Activated T-helper 2 cell treated with anti-CD3 and anti-CD28 coated beads, Interferon-gamma antibody, Interleukin-2, Interleukin-4, amounts not matched to agents 10 μg/mL and 5 μg/mL and 100 μg/mL, durations not matched to agents 14 hours and 24 hours and 36 hours (primary cell): ENCODE measurements at places on chromosomes 12 and 14. TPM values are rescaled to one million over a fixed set of nuclear protein-coding genes. Genes with fewer than 3 reads are reported as not detected.

DNA sequence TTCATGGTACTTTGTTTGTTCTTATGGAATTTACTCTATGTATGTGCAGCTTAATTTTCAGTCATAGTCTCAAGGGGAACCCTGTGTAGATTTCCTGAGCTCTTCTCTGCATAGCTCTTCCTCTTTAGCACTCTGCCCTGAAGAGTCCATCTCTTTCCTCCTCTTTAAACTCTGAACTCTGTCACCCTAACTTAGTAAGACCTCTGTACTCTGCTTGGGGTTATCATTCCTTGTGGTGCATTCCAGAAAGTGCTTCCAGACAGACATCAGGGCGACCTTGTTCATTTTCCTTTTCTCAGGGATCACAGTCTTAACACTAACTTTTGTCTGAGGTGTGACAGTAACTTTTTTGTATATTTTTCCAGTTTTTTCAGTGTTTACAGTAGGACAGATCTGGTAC, 179.3 kb downstream of the RAD51B start:
- no peak for DNase-seq

- DNase-seq: peak; percentile 12
Observed at GRCh38 chr12:102300824-102301461, 103.3 kb upstream of the PMCH start.

DNA sequence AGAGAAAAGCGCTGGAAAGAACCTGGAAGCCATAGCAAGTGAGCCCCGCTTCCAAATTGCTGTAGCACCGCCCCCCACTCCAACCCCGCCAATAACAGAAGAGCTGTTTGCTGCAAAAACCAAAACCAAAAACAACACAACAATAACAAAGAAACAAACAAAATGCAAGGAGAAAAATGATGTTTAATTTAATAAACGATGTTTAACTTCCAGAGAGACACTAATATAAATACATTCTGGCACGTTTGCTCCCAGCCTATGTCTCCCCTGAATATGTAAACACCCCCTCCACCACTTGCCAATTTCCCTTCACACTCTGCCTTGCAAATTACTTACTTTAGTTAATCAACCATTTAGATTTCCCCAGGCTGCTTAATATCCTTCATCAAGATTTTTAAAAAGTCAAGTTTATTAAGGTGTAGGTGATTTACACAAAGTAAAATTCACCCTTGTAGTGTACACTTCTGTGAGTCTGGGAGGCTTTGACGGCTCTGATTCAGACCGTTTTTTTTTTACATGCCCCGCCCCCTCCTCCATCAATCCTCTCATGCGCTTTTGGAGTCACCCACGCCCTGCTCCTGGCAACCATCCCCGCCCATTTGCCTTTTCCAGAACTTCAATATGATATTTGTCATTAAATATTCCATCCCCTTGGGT, 482 bp upstream of the IFI27L2 start:
- DNase-seq: peak; percentile 21

DNA sequence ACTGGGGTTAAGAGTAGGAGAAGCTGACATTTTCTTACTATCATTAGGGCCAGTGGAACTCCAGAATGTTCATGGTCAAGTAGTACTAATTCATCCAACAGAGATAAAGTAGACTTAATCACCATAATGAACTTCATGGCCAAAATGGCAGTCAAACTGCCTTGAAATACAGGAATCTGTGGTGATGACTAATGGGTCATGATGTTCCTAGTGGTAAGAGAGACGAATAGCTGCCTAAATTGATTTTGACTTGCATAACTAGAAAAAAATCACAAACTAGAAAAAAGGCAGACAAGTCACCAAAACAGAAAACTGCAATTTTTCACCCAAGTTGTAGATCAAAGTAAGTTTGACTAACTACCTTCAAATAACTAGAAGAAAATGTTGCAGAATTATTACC, 138.5 kb downstream of the MGAT4C start:
- no peak for DNase-seq

- DNase-seq: peak; percentile 16
Observed at GRCh38 chr12:124680863-124681778, 113.7 kb upstream of the NCOR2 start.

- DNase-seq: peak; percentile 72
Observed at GRCh38 chr14:69625299-69626131, 14.1 kb downstream of the SUSD6 start.

- no peak for DNase-seq
Observed at GRCh38 chr12:4177262-4177661, 96.3 kb upstream of the CCND2 start.

GRCh38 chr14:103078420-103078749, 5.6 kb upstream of the LBHD2 start:
- peak; percentile 67 for DNase-seq

GRCh38 chr12:46534327-46534840, 161.8 kb upstream of the SLC38A2 start:
- no peak for DNase-seq

GRCh38 chr14:36755756-36756155, 94.1 kb downstream of the PAX9 start:
- no peak for DNase-seq

DNA sequence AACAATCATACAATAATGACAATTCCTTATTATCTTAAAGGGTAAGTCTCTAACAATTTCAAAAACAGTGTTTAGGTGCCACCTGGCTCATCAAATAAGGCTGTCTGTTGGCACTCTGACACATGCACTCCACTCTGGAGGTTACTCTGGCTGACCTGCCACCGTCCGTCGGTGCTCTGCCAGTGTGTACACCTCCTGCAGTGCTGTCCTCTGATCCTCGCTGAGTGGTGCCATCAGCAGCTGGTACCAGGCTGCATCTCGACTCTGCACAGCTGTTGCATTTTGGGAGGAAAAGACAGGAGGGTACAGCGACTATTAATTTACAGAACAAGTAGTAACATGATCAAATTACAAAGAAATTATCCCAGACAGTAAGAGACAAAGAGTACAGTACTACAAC, 63.9 kb downstream of the IPO8 start:
- DNase-seq: no peak

GRCh38 chr14:52006361-52006760, 17.0 kb downstream of the RTRAF start:
- no peak for DNase-seq

DNA sequence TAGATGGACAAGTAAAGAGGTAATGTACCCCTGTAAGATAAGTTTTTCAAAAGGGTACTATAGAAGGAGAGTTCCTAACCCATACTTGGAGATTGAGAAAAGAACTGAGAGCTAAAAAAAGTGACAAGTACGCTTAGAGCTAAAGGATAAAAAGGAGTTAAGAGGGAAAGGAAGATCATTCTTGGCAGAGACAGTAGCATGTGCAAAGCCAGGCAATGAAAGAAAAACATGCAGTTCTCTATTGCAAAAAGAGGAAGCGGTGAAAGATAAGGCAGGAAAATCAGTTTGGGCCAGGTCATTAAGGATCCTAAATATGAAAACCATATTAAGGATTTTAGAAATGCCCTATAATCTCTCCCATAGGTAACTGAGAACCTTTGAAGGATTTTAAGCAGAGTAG, 500.4 kb upstream of the GARIN6 start:
- DNase-seq: no peak

GRCh38 chr14:88422919-88423650, 37.6 kb downstream of the SPATA7 start:
- no peak for DNase-seq

- no peak for DNase-seq
Observed at GRCh38 chr12:23880988-23881387, 68.5 kb downstream of the SOX5 start.

DNA sequence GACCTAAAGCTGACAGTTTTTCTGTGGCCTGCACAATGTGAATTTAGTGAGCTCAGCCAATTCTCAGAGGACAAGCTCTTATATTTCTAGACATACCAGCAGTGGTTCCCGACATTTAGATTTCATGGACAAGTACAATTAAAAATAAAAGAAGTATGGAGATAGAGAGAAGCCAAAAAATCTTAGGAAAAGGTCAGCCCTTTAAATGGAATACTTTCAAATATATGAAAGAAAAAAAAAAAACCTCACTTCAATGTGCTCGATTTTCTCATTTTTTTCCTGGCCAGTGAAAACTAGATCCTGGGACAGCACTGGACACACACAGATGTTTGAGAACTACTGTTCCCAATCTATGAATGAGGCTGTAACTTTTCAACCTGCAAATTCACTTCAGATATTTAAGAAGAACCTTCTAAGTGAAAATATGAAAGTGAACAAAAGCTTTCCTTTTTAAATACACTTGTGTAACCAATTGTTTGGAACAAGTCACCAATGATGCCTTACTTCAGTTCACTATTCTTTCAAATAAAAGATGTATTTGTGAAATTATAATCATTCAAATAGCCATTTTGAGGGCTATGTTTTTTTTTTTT, 109.4 kb downstream of the SLC38A1 start:
- DNase-seq: no peak

- no peak for DNase-seq
Observed at GRCh38 chr12:1117371-1117770, 126.3 kb downstream of the ERC1 start.

DNA sequence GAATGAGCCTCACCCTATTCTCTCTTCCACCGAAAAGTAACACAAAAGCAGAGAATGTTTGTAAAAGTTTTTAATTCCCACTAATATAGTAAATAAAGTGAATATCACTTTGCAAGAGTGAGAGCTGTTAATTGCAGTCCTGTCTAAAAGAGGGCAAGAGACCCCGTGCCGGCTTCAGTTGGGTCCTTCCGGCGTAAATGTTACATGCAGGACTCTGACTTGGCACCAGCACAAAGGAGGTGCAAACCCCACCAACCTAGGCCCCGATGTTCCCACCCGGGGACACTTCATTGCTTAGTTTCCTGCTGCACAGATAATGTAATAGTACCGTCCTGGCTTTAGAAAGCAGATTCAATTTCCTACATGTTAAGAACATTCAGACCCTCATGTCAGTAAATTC, 66.0 kb upstream of the DYNC1H1 start:
- no peak for DNase-seq

GRCh38 chr14:101007765-101008164, 104.2 kb upstream of the RTL1 start:
- DNase-seq: no peak

DNA sequence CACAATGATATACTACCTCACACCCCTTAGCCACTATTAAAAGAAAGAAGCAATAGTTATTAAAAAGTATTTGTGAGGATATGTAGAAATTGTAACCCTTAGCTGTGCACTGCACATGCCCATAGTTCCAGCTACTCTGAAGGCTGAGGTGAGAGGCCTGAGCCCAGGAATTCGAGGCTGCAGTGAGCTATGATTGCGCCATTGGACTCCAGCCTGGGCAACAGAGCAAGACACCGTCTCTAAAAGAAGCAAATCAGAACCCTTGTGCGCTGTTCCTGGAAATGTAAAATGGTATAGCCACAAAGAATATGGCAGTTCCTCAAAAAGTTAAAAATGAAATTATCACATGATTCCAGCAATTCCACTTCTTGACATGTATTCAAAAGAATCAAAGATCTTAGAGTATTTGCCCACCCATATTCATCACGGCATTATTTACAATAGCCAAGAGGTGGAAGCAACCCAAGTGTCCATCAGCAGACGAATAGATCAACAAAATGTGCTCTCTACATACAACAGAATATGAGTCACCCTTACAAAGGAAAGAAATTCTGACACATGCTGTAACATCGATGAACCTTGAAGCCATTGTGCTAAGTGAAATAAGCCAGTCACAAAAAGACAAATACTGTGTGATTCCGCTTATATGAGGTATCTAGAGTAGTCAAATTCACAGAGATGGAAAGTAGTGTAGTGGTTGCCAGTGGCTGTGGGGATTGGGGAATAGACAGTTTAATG, 23.7 kb upstream of the YLPM1 start:
- no peak for DNase-seq

GRCh38 chr12:131836193-131836592, 8.0 kb downstream of the MMP17 start:
- no peak for DNase-seq

DNA sequence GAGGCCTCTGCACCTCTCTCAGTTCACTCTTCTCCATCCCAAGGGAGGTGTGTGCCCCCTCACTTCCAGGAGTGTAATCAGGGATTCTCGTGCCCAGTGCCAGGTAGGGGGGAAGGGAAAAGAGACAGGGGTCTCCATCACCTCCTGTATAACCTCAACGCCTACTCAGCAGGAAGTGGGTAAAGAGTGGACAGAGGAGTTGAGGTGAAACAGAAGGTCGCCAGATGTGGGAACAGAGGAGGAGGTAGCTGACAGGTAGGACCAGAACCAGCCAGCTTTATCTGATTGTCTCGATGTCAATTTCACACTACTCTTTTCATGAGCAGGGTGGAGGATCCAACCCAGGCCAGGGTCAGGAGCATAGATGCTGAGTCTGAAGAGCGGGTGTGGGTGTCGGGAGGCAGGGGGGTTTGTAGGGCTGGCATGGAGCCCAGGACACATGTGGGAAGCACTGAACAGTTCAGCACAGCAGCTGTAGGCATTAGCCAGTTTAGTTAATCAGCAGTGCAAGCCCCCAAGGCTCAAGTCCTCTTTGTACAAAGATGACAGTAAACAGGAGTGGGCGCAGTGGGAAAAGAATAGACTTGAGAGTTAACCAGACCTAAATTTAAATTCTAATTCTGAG, 213.5 kb downstream of the PELI2 start:
- DNase-seq: no peak

DNA sequence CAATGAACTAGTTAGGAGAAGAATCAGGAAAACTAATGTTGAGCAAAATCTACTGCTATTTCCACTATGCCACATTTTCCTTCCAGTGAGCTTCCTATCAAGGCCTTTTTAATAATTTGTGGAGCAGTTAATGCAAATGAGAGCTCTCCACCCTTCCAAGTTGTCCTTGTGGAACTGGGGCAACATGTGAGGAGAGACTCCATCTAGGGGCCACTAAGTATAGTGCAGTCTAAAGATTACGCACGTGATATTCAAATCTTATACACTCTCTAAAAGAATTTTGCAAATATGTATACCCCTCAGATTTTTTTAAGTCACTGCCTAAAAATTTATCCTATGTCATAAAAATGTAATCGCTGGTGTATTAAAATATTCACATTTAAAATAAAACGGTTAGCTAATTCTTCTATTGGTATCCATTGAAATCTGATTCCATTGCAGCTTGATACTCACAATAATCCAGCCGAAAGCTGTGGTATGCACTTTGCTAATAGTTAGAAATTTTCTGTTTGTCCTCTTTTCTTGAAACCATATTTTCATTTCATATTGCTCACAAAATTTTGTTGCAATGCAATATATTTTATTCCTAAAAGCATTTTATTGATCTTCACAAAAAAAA, 100.1 kb downstream of the PAH start:
- DNase-seq: no peak

GRCh38 chr14:94025720-94026119, 420 bp upstream of the OTUB2 start:
- no peak for DNase-seq

- DNase-seq: no peak
Observed at GRCh38 chr14:81105961-81106360, 114.8 kb downstream of the GTF2A1 start.

- DNase-seq: no peak
Observed at GRCh38 chr14:22803687-22803974, 11.6 kb downstream of the SLC7A7 start.

- no peak for DNase-seq
Observed at GRCh38 chr12:121709478-121709961, 3.0 kb upstream of the TMEM120B start.

Gene USP44
- total RNA-seq: 4.3 and 5.7 TPM in 2 replicates

Gene ZC2HC1C
- 0.94 and 1.5 TPM in 2 replicates for total RNA-seq

Gene LRFN5
- total RNA-seq: not detected in 2 replicates

Gene VDR
- 312 and 317 TPM in 2 replicates for total RNA-seq

Gene KCNC2
- total RNA-seq: not detected in 2 replicates

Gene HHIPL1
- total RNA-seq: not detected in 2 replicates

Gene PTPRQ
- total RNA-seq: not detected in 2 replicates

Gene NFATC4
- total RNA-seq: 0.21 TPM in 1 of 2 replicates, not detected in the other

Gene FERMT2
- 0.99 and 1.7 TPM in 2 replicates for total RNA-seq

Gene ATL1
- total RNA-seq: 1.3 and 2.1 TPM in 2 replicates
